Bronchus fibroblast of lung (primary cell): ENCODE measurements at places on chromosomes 7 and 10. TPM values are rescaled to one million over a fixed set of nuclear protein-coding genes. Genes with fewer than 3 reads are reported as not detected.

The NSUN6 gene
- 6.2 and 7.1 TPM in 2 replicates for total RNA-seq

The FLNC gene
- 208 and 209 TPM in 2 replicates for total RNA-seq

The CALCR gene
- not detected in 2 replicates for total RNA-seq

The ANKRD1 gene
- total RNA-seq = 6.5 and 6.6 TPM in 2 replicates

The PIP gene
- total RNA-seq = not detected in 2 replicates

The FAM237B gene
- not detected in 2 replicates for total RNA-seq

The BET1 gene
- 22.4 and 22.9 TPM in 2 replicates for total RNA-seq

The ELMO1 gene
- total RNA-seq = under 0.01 and 1.6 TPM in 2 replicates

The TMEM229A gene
- total RNA-seq = under 0.01 TPM in 1 of 2 replicates, not detected in the other

The MCM7 gene
- 204 and 216 TPM in 2 replicates for total RNA-seq

The ABI1 gene
- 31.7 and 31.8 TPM in 2 replicates for total RNA-seq

The AEBP1 gene
- 31.1 and 37.2 TPM in 2 replicates for total RNA-seq

The VSTM4 gene
- total RNA-seq = 0.34 and 0.74 TPM in 2 replicates

The TAS2R5 gene
- not detected in 2 replicates for total RNA-seq

The SPOCK2 gene
- 0.15 and 0.34 TPM in 2 replicates for total RNA-seq

The MMP21 gene
- total RNA-seq = not detected in 2 replicates

The CHST15 gene
- 2.9 and 3.0 TPM in 2 replicates for total RNA-seq

The CYP3A5 gene
- total RNA-seq = 0.15 TPM in 1 of 2 replicates, not detected in the other

The GALNT11 gene
- 25.4 and 34.3 TPM in 2 replicates for total RNA-seq

The ACBD7 gene
- 3.4 and 3.9 TPM in 2 replicates for total RNA-seq

The CUBN gene
- total RNA-seq = 0.17 and 0.89 TPM in 2 replicates

The CCNY gene
- 24.2 and 38.2 TPM in 2 replicates for total RNA-seq

The HMX3 gene
- not detected in 2 replicates for total RNA-seq

The EGR2 gene
- not detected in 2 replicates for total RNA-seq

The LBX1 gene
- under 0.01 TPM in 1 of 2 replicates, not detected in the other for total RNA-seq

The LIPF gene
- not detected in 2 replicates for total RNA-seq

The OGDHL gene
- under 0.01 and 0.17 TPM in 2 replicates for total RNA-seq

The C10orf53 gene
- not detected in 2 replicates for total RNA-seq

The RAPGEF5 gene
- total RNA-seq = 0.15 and 0.34 TPM in 2 replicates

The GPNMB gene
- total RNA-seq = 13.8 and 14.7 TPM in 2 replicates

The DOCK1 gene
- total RNA-seq = 21.0 and 21.7 TPM in 2 replicates

The TRIM4 gene
- total RNA-seq = 14.3 and 15.6 TPM in 2 replicates

The OR6V1 gene
- not detected in 2 replicates for total RNA-seq

The CDNF gene
- 0.34 and 1.9 TPM in 2 replicates for total RNA-seq

The CALML3 gene
- not detected in 2 replicates for total RNA-seq

The ADRB1 gene
- under 0.01 and 0.17 TPM in 2 replicates for total RNA-seq

The IL6 gene
- total RNA-seq = 0.17 and 1.0 TPM in 2 replicates

The GOLGA7B gene
- under 0.01 TPM in 1 of 2 replicates, not detected in the other for total RNA-seq

The BUD31 gene
- 127 and 130 TPM in 2 replicates for total RNA-seq

The SLC39A12 gene
- not detected in 2 replicates for total RNA-seq

The GARIN1A gene
- 0.34 and 0.45 TPM in 2 replicates for total RNA-seq

The POLR2J2 gene
- 0.17 and 0.30 TPM in 2 replicates for total RNA-seq

The OPN1SW gene
- total RNA-seq = not detected in 2 replicates

The LRMDA gene
- total RNA-seq = 0.34 and 0.45 TPM in 2 replicates

The MSMB gene
- total RNA-seq = not detected in 2 replicates

The ADAM12 gene
- total RNA-seq = 2.7 and 2.9 TPM in 2 replicates

The UTF1 gene
- total RNA-seq = not detected in 2 replicates

The WEE2 gene
- not detected in 2 replicates for total RNA-seq

The GBX1 gene
- total RNA-seq = not detected in 2 replicates

The ODAD2 gene
- total RNA-seq = 0.59 and 1.7 TPM in 2 replicates

The CUZD1 gene
- total RNA-seq = 0.45 and 0.84 TPM in 2 replicates

The SPDYE3 gene
- not detected in 2 replicates for total RNA-seq

The ZNF37A gene
- 5.0 and 5.1 TPM in 2 replicates for total RNA-seq
